Pulmonary artery endothelial cell (primary cell): ENCODE measurements at places on chromosomes 5 and 9.

- no peak for DNase-seq
Measured at GRCh38 chr9:91654527-91654926, 230.9 kb upstream of the NFIL3 start.

DNA sequence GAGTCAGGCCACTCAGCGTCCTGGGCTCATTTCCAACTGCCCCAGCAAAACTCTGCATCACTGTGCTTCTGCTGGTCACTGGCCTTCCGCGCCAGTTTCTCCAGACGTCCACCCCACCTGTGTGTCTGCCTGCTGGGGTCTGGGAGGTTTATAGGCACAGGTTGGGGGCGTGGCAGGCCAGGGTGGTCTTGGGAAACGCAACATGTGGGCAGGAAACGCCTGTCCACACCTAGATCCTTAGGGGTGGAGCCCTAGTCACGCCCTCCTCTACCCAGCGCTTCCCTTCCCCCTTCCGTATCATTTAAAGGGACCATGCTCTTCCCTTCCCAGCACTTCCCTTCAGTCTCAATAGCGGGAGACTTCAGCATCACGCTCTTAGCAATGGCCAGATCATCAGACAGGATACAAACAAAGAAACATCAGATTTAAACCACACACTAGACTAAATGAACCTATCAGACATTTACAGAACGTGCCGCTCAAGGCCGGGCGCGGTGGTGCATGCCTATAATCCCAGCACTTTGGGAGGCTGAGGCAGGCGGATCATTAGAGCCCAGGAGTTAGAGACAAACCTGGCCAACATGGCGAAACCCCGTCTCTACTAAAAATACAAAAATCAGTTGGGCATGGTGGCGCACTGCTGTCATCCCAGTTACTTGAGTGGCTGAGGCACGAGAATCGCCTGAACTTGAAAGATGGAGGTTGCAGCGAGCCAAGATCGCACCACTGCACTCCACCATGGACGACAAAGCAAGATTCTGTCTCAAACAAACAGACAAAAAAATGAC, 11.8 kb upstream of the BTNL9 start:
- DNase-seq = no peak

- DNase-seq = no peak
Measured at GRCh38 chr9:134276453-134277245, 49.6 kb upstream of the RXRA start.

DNA sequence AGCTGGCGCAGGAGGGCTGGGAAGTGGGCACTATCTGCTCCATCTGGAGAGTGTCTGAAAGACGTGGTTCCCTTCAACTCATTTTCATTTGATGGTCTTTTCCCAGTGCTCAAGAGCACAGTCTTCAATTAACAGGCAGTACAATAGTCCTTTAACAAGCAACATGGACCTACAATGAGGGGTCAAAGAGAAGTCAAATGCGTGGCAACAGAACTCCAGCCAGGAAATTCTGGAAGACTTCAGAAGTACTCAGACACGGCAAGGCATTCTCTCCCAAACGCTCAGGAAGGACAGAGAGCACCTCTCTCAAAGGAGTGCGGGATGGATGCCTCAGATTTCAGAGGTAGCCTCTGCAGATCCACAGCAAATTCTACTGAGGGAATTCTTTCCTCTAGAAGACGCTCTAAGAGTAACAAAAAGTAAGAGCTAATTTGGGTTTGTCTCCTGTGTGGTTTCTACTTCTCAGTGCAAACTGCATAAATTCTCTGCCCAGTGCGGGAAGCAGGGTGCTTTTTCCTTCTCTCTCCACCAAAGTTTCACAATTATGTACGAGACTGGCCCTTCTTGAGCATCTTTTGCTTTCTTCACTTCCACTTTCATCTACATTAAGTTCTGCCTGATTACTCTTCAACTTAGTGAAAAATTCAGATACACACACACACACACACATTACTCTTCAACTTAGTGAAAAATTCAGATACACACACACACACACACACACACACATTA, 56.4 kb downstream of the LHFPL2 start:
- no peak for DNase-seq

DNA sequence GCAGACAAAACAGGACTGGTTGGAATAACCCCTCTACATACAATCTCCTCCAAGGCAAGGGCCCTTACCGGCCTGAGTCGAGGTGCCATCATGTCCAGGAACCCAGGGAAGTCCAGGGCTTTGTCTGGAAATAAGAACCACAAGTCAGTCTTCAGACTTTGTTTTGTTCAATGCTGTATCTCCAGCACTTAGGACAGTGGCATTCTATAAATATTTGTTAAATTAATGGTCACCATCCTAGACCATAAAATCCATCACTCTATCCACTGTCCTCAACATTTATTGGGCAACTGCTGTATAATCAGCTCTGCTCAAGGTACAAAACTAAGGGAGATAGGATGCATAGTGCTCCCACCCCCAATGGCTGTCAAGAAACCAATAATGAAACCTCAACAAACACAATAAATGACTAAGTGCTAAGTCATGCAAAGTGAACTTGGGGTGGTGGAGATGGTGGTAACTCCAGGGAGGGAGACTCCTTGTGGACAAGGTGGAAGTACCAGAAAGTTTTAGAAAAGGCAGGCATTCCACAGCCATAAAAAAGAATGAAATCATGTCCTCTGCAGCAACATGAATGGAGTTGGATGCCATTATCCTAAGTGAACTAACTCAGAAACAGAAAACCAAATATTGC, 5.0 kb downstream of the RELL2 start:
- no peak for DNase-seq

DNA sequence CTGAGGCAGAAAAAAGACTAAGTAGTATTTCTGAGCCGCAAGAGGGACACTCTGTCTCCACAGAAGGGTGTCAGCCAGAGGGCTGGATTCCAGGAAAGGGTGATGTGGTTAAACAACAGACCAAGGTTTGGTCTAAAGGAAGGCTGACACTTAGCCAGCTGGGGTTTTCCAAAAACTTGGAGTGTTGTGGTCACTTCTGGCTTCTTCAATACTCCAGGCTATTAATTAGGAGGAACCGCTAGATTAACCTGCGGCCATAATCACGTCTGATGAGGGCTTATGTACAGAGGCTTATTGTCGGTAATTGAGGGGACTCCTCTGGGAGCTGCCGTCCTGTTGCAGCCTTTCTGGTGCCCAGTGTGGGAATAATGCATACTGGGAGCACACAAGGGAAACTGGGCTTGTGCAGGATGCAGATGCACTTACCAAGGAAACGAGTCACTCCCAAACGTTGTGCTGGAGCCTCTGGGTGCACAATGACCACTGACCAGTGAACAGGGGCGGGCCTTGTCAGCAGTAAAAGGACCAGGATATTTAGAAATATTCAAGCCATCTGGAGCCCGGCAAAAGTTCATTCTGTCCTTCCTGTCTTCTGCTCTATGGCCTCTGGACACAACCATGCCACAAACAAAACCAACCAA, 70.2 kb upstream of the TUT7 start:
- no peak for DNase-seq
